ENCODE measurements at places on chromosomes 7 and 10.

GRCh38 chr7:12731775-12732174 is 44.3 kb downstream of the ARL4A start:
- DNase-seq = no peak

GRCh38 chr10:127911218-127911866 is 4.4 kb downstream of the PTPRE start:
- DNase-seq = no peak

GRCh38 chr7:7131273-7131672 is 51.1 kb upstream of the C1GALT1 start:
- DNase-seq = no peak

- no peak for DNase-seq
These were observed 12.2 kb downstream of the TRPV6 start for GRCh38 chr7:142873281-142873784.

- peak; percentile 9 for DNase-seq
These were observed 24.9 kb downstream of the NRBF2 start for GRCh38 chr10:63157845-63158624.

GRCh38 chr10:116444527-116445142 is 17.0 kb downstream of the PNLIPRP3 start:
- no peak for DNase-seq

- DNase-seq = no peak
These were observed at the start of gene CLEC2L for GRCh38 chr7:139523199-139523941. Gene CLEC2L (plus strand): TSS chr7:139523685. CDS start chr7:139523928, 243 bp downstream.

- no peak for DNase-seq
These were observed 16.7 kb upstream of the CCDC3 start for GRCh38 chr10:13018171-13018570.

DNA sequence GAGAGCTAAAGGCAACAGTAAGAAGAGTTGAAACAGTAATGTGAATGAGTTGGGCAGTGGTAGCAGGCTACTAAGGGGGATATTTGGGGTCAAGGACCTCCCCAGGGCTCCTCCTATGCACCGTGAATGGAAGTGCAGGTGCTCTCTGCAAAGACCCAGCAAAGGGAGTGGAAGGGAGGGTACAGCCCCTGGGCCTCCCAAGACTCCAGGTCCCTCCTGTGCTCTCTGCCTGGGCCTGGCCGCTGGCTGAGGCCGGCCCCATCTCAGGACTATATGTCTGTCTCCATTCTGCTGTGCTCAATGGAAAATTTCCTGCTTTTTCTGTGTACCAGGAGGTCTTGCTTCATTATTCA is 372.1 kb upstream of the MKI67 start:
- DNase-seq = no peak

GRCh38 chr10:88687853-88688467 is 18.1 kb upstream of the LIPK start:
- no peak for DNase-seq

DNA sequence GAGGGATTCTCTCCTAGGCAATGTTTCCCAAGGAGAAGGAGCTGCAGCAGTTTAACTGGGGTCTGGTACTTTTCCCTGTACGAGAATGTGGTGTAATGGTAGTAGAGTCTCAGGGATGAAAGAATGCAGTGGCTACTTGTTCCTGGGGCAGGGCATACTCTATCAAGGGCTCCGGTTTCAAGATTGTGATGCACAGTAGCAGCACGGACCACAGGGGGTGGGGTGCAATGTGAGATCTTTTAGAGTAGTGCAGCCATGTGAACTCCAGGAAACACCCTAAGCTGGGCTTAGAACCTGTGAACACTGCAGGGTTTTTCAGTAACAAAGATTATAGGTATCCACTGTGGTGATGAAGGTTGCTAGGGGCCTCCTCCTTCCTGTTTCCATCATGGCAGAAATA is 903.9 kb downstream of the NRG3 start:
- DNase-seq = no peak

GRCh38 chr10:14567421-14567820 is 207.3 kb downstream of the FAM107B start:
- DNase-seq = no peak

DNA sequence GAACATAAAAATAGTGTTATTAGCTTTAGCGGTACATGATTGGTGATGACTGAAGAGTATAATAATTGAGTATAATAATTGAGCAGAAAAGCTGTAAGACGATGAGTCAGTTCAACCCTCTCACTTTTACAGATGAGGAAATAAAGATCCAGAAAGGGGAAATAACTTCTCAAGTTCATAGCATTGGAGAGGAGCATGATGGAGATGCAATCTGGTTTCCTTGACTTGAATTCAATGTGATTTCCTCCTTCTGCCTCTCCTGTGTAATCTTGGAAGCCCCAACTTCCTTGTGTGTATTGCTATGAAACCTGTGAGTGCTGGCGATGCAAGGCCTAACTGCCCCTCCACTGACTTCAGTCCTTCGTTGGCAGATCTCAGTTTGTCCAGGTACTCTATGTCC is 265.1 kb downstream of the LRMDA start:
- DNase-seq = no peak

DNA sequence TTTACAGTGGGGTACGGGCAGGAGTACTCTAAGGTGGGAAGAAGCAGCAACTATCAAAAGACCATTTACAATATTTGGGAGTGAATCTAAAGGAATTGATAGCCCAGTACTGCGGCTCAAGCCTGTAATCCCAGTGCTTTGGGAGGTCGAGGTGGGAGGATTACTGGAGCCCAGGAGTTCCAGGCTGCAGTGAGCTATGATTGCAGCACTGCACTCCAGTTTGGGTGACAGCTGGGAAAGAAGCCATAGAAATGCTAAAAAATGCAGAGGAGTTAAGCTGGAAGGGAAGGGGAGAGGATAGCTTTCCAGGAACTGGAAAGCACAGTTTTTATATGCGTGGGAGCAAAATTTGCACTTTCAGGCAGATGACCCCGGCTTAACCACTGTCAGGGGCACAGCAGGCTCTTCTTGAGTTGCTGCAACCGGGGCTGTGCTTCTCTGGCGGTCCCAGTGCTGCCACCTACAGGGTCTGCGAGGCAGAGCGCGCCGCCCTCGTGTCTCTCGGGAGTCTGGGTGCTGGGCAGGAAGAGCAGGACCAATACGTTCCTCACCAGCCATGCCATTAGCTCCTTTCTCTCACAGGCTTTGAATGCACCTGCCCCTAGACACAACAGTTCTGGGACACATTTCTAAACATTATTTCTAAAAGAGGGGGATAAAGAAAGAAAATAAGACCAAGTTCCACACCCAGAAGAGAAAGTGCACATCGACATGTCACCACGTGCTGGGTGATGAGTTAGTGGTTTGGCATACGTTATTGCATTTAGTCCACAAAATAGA is 10.1 kb upstream of the BMPER start:
- DNase-seq = peak; percentile 30

DNA sequence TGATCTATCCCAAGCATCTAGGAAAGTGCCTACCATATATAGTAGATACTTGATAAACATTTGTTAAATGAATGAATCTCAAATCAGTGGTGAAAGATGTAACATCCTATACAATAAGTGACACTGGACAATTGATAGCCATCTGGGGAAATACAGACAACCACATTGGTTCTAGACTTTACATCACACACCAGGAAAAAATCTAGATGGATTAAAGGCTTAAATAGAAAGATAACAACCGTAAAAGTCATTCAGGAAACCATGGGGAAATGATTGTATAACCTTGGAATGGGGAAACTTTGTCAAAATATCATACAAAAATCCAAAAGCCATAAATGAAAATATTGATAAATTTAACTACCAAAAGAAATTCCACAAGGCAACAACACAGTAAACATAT is 7.0 kb upstream of the GARIN1A start:
- DNase-seq = no peak

DNA sequence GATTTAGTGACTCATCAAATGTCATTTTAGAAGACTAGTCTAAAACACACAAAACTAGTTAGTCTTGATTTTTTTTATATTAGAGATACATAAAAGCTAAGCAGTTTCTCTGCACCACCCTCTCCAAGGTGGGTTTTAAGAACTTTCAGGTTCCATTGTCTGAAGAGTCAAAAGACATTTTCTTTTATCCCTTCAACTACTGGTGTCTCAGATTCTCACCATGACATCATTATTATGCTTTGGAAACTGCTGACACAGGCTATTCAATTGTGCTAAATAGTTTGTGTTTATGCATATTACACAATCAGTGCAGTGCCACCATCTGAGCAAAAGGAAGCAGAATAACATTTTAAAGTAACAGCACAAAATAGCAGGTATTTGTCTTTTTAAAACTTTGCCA is 52.2 kb downstream of the IGF2BP3 start:
- no peak for DNase-seq

- no peak for DNase-seq
These were observed 9.0 kb downstream of the TACR2 start for GRCh38 chr10:69407621-69408301.

DNA sequence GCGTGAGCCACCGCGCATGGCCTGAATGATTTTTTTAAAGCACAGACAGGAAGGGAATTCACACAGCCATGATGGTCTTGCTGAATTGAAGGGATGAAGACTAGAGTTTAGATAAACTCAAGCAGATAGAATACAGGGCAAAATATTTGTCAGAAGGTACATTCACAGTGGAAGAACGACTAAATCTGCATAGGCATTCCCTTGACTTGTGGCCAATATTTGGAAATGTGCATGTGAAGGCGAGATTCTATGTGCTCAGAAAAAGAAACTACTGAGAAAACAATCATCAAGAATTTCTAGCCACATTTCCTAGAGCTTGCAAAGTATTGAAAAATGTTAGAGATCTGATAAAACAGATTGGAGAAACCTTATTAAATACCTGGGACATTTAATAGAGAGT is 1166.2 kb downstream of the DNAJB9 start:
- DNase-seq = no peak

All from stimulated activated CD8-positive, alpha-beta memory T cell treated with anti-CD3 and anti-CD28 coated beads, Interleukin-2, amount 100 ng/mL, for 1 hour (primary cell).